ENCODE measurements at places on chromosomes 11 and 22.

GRCh38 chr11:130318031-130318673, 3.4 kb upstream of the ZBTB44 start:
- DNase-seq = no peak

DNA sequence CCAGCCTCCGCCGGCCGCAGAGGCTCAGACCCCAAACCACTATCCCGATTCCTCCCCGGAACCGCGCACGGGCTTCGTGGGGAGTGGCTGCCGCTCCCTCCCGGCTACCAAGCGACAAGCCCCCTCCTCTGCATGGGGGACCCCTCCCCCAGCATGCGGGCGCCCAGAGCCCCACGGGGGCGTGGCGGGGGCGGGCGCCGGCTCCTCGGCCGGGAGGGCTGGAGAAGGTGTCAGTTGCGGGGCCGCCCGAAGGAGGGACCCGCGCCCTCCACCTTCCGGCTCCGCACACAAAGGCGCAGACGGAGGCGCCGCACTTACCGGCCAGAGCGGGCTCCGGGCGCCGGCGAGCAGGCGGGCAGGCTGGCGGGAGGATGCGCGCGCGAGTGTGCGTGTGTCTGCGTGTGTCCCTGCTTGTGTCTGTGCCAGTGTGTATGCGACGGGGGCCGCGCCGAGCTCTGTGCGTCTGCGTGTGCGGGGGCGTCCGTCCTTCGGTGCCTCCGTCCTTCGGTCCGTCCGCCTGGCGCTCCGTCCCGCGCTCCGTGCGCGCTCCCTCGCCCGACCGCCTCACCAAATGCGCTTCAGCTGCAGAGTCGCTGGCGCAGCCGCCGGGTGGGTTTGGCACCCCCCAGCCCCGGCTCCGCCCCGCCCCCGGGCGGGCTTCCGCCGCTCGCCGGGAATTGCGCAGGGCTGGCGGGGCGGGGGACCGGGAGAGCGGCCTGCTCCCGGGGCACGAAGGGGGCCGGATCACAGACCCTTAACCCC, at the start of gene PTPN5:
PTPN5 (minus strand) TSS at position 592 of the 762 bp plus-strand sequence. CDS start 19,840 bp downstream, outside the sequence.
- DNase-seq = no peak

DNA sequence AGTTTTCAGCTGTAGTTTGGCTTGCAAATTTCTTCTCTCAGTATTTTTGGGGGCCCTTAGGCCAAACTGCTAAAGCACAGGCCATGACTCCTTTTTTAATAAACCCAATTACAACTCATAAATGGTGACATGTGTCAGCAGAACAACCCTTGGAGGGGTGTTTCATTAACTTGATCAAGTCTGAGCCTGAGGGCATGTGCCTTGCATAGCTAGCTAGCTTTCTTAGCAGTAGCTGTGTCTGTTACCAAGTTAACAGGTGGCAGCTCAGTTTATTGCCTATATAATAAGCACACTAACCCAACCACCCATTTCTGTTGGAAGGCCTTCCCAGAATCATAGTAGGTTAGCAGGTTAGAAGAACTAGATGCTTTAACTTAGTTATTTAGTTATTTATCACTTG, 950.3 kb upstream of the CCDC90B start:
- DNase-seq = no peak

DNA sequence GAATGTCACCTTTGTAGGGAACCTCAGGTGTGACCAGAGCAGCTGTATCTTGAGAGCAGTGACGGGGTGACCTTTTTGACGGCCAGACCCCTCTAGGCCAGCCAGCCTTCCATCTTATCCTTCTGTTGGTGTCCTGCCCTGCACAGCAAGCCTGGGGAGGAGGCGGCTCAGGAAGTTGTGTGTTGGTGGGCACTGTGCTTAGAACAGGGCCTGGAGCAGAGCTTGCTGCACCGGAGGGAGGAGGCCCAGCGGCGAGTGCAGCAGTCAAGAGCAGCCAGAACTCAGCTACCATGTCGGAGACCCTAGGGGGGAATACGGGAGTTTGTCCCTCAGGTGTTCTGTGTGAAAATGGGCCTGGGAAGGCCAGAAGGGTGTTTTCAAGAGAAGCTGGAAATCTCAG, 129.4 kb downstream of the OSBP2 start:
- no peak for DNase-seq

DNA sequence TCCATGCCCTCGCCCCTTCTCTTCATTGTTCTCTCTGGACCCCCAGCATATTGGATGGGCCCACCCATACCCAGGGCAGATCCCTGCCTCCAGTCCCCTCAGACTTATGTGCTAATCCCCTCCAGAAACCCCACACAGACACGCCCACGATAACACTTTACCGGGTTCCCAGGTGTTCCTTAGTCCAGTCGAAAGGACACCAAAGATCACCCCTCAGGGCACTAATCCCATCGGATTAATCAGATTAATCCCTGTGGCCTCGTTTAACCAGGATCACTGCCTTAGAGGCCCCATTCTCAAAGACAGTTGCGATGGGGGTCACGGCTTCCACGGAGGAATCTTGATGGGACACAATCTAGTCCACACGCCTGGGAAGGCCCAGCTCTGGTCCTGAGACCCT, 80.8 kb downstream of the SHANK2 start:
- no peak for DNase-seq

- no peak for DNase-seq
Measured at GRCh38 chr11:36411202-36411640, 98.9 kb downstream of the TRAF6 start.

DNA sequence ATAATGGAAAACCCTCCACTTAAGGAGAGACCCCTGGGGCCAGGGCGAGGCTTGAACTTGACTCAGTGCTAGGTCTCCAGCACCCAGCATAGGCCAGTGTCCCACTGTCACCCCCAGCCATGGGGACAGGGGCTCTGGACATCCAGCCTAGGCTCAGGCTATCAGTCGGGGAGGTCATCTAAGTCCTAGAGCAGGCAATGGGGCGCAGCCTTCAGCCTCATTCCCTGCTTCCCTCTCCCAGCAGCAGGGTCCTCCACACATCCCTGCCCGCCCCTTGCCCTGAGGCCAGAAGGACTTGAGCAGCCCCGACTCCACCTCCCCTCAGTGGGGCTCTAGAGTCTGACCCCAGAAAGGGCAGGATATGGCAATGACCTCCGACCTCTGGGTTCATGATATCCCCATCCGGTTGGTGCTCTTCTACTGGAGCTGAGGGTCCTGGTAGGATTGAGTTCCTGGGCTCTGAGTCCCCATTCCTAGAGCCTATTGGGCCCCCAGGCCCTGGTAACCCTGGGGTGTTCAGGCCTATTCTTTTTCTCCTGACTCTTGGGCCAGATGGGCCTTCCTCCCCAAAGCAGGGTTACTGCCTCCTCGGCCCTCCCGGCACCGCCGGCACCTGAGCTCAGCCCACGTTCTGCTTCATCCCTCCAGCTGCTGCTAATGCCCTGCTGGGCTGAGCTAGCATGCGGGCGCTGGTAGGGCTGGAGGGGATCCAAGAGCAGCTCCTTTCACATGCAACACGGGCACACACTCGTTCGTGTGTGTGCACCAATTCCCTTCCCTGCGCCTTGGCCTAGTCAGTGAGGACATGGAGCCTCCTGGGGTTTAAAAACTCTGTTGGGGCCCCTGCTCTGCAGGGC, 4.4 kb downstream of the CST6 start:
- DNase-seq = no peak

DNA sequence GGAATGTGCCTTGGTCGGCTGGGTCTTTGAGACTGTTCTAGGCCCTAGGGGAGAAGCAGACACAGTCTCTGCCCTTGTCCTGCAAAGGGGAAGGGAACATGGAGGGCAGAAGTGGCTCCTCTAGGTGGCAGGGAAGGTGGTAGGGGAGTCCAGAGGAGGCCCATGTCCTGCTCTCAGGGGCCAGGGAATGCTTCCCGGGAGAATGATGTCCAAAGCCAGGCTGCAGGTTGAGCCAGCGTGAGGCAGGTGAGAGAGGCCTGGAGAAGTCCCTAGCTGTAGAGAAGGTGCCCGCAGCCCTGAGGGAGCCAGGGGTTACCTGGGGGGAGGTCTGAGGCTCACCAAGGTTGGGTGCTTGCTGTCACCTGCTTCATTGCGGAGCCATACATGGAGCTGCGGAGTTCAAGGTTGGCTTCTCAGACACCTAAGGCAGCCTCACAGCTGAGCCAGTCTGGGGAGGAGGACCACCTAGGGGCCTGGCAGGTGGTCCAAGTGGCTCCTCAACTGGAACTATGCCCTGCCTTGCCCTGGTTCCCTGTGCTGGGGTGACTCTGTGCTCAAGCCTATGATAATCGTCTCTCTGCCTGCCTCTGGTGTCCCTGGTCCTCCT, 46.1 kb downstream of the SMIM38 start:
- no peak for DNase-seq

GRCh38 chr11:125426818-125427528, 69.1 kb downstream of the FEZ1 start:
- DNase-seq = no peak

DNA sequence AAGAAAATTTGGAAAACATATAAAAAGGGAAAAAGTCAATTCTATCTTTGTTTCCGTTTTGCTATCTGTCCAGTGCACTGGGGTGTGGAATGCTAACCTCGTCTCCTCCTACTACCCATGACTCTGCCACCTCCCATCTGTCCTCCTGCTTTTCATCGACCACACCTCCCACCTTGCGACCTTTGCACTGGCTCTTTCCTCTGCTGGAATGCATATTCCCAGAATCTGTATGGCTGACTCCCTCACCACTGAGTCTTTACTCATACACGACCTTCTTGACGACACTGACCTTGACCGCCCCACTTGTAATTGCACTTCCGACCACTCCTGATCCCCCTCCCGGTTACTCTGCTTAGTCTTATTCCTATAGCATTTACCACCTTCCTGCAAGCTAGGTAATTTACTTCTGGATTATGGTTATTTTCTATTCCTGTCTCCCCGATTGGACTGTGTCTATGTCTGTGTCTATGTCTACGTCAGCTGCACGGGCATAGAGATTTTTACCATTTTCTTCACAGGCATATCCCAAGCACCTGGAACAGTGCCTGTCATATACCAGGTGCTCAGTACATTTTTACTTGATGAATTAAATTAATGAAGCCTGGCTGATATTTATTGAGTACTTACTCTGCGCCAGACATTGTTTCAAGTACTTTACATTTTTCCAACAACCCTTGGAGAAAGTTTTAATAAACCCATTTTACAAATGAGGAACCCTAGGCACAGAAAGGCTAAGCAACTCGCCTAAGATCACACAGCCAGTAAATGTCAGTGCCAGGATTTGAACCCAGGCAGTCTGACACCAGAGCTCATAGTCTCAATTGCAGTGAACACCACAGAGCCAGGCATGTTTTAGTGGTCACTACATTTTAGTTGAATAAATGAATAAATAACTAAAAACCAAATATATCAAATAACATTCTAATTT, 89.3 kb upstream of the SLC22A12 start:
- DNase-seq = no peak

DNA sequence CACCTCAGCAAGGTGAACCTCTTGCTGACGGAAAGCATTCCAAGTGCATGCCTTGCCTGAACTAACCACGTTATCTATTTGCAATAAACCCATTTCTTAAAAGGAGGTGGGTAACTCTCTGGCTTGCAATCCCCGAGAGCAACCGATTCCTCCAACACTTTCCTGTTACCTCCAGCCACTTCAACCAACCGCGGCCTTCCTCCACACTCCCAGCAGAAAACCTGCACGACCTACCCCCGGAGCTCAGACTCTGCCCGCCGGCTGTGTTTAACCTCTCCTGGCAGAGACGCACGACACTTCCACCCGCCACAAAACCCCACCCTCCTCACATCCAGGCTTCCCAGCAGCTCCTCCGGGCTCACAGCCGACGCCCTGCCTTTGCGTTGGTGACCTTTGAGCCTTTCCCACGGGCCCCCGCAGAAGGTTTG, 708 bp downstream of the SCO2 start:
- DNase-seq = no peak

- no peak for DNase-seq
Measured at GRCh38 chr11:1348146-1348795, 38.8 kb upstream of the TOLLIP start.

DNA sequence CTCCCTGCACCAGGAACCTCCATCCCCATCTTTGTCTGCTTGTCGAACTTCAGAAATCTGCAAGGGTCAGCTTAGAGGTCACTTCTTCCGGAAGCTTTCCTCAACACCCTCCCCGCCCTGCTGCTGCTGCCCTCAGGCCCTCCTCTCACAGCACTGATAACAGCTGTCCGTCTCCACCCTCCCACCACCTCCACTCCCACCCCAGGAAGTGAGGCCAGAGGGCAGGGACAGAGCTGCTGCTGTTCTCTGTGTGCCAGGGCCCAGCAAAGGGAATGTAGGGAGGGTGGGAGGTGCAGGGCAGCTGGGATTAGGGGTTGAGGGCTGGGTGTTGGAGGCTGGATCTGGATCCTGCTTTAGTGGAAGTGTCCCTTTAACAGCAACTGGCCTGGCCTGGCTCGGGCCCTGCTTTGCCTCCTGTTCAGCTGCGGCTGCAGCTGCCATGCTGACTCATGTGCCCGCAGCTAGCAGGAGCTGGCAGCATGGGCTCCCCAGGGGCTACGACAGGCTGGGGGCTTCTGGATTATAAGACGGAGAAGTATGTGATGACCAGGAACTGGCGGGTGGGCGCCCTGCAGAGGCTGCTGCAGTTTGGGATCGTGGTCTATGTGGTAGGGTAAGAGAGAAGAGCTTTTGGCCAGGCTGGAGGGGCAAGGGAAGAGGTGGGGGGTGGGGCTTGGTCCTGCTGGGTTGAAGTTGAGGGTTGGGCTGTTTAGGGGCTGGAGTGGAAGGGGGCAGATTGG, at the start of gene P2RX6:
P2RX6 (plus strand) TSS at position 440 of the 740 bp plus-strand sequence; CDS start at position 450, 10 bp downstream.
- no peak for DNase-seq

- no peak for DNase-seq
Measured at GRCh38 chr11:96798445-96798844, 408.6 kb downstream of the JRKL start.

GRCh38 chr11:11400635-11401232, 47.7 kb upstream of the CSNK2A3 start:
- DNase-seq = no peak

DNA sequence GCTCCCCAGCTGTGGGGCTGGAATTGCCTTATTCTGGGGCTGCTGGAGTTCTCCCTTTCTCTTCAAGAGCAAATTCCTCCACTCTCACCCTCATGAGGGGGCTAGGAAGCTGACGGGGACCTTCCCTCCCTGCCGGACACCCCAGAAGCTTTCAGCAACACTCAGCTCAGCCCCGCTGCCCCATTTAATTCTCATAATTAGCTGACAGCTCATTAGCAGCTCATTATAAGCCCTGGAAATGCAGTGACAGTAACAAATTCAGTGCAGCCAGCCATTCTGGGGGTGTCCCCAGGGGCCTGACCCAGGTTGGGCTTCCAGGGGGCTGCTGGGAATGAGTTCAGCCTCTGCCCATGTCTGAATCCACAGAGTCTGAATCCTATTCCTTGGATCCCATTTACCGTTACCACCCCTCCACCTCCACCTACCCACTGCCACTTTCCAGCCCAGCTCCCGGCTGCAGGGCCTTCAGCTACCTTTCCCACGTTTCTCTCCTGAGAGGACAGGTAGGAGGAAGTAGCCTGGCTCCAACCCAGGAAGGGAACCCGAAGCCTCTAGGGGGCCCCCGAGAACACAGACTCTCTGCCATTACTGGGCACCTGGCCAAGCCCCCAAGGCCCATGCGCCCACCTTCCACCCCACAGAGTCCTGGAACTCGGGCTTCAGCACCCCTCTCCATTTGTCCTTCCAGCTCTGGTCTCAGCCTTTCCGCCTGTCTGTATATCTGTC, 101.7 kb upstream of the LMO1 start:
- DNase-seq = no peak

- no peak for DNase-seq
Measured at GRCh38 chr22:30308518-30309230, 18.1 kb downstream of the TBC1D10A start.

GRCh38 chr11:130520271-130520671, 71.8 kb downstream of the ADAMTS15 start:
- DNase-seq = no peak

- no peak for DNase-seq
Measured at GRCh38 chr11:85779956-85780640, 30.8 kb downstream of the SYTL2 start.
